Glutamatergic neuron (in vitro differentiated cells): ENCODE measurements at places on chromosomes 16 and 17. TPM values are rescaled to one million over a fixed set of nuclear protein-coding genes. Genes with fewer than 3 reads are reported as not detected.

DNA sequence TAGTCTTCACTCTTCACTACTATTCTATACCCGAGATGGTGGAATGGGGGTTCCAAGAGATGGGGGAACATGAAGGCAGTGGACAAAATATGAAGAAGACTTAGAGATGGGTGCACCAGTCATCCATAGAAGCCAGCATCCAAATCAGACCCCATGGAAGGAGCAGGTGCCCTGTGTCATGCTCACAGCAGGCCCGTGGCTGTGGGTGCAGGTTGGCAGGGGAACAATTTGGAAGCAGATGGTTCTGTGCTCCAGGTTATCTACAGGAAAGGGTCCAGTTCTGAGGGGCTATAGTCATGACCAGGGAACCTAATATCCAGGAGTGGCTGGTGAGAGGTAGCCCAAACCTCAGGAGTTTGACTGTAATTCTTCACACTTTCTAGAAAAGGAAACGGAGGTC is 9.6 kb upstream of the LPCAT2 start:
- no peak for DNase-seq

- DNase-seq, result no peak
Measured at GRCh38 chr16:13176711-13177110, 275.3 kb downstream of the SHISA9 start.

DNA sequence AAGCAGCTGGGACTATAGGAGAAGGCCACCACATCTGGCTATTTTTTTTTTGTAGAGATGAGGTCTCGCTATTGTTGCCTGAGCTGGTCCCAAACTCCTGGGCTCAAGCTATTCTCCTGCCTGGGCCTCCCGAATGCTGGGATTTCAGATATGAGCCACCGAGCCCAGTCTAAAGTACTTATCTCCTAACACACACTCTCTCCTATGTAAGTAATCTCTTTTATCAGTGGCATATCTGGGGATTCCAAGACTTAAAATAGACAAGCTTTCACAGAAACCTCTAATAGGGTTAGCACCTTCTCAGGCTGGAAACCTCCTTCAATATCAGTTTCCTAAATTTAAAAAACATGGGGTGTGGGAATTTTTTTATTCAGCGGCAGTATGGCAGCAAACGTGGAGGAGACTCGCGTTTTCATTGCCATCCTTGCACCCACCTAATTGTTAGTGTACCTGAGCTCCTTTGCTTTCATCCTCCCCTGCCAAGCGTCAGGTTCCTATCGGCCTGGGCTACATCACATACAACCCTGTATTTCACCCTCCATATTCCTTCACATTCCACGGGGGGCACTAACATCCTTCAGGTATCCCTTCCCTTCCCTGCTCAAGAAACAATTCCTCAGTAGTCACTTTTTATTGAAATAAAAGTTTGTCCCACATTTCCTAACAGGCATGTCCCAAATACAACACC is 1.1 kb downstream of the EZH1 start:
- no peak for DNase-seq

GRCh38 chr16:8963010-8963820 is 491 bp downstream of the USP7 start:
- DNase-seq, result no peak

- DNase-seq, result peak; percentile 28
Measured at GRCh38 chr17:77440560-77440981, 299.8 kb downstream of the SEC14L1 start.

DNA sequence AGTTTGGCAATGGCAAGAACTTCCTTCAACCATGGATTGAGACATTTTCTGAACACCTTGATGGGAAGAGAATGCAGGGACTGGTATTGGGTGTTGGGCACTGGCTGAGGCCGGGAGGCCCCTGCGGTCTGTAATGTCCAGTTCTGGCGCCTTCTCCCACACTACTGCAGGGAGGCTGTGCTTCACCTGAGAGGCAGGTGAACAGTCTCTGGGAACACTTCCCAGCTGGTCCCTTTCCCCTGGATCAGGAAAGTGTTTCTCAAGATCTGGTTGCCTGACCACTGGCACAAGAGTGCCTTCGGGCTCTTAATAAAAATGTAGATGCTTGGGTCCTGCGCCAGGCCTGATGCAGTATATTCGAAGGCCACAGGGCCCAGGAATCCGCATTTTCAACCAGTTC is 28.5 kb upstream of the NAT9 start:
- DNase-seq, result no peak

DNA sequence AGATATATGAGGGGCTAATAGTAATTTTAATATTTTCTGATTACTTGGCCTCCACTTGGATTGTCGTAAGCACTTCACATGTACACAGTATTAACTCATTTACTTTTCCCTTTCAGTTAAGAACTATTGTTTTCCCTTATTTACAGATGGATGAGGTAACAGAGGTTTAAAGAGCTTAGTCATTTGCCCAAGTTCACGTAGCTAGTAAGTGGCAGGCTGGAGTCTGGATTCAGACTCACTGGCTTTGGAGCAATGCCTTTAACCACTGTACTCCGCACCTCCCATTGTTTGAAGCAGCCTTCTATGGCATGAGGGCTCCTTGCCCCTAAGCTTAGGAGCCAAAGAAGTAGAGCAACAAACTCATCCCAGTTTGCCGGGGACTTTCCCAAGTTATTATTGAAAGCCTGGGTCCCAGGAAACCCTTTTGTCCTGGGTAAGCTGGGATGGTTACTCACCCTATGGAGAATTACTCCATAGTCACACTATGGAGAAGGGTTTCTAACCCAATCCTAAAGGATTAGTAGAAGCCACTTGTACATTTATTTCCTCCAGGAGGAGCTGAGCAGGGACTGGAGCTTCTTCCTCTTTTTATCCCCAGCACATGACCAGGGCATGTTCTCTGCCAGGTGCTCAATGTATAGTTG is 12.3 kb downstream of the FOXL1 start:
- DNase-seq, result no peak

GRCh38 chr17:58556833-58557250 is 42.4 kb upstream of the MTMR4 start:
- DNase-seq, result no peak

DNA sequence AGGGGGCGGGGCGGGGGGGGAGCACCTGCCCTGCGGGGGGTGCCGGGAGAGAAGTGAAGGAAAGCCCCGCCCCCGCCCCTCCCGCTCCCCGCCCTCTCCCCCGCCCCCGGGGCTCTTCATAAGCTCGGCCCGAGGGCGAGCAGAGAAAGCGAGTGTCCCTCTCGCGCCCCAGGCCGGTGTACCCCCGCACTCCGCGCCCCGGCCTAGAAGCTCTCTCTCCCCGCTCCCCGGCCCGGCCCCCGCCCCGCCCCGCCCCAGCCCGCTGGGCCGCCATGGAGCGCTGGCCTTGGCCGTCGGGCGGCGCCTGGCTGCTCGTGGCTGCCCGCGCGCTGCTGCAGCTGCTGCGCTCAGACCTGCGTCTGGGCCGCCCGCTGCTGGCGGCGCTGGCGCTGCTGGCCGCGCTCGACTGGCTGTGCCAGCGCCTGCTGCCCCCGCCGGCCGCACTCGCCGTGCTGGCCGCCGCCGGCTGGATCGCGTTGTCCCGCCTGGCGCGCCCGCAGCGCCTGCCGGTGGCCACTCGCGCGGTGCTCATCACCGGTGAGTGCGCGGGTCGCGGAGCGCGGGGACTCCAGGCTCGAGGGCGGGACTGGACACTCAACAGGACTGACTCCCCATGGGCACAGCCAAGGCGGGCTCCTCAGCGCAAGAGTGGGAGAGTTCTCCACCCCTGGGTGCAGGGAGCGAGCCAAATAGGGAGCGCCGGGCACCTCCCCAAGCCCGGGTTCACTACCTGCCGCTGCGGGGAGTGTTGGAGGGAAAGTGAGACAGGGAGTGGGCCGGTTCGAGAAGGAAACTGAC is at the start of gene HSD11B2:
TSS of gene HSD11B2 (plus strand) at position 145 of the 798 bp plus-strand sequence. CDS start at position 273, 128 bp downstream.
- DNase-seq, result peak; percentile 70

DNA sequence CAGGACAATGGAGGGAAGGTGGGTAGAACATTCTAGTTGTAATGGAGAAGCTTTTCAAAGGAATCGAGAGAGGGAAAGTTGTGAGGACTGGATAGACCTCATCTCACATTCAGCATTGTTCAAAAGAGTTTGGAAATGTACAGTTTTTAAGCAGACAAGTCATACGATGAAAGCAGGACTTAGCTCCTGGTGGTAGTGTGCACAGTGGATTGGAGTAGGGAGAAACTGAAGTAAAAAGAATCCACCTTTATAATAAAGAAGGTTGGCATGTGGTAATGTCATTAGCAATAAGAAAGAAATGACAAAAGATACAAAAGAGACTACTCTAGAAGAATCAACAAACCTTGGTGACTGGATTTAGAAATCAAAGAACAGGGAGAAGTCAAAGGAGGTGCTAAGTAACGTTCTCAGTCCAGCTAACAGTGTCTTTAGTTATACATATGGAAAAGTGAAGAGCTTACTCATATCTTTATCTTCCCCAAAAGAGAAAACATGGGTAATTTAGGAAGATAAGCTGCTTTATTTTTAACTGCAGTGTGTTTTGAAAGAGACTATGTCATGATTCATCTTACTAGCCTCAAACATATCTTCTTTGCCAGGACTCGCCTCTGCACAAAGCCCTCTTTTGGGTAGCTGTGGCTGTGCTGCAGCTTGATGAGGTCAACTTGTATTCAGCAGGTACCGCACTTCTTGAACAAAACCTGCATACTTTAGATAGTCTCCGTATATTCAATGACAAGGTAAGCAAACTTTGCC is 18.7 kb upstream of the EVI2A start:
- no peak for DNase-seq

DNA sequence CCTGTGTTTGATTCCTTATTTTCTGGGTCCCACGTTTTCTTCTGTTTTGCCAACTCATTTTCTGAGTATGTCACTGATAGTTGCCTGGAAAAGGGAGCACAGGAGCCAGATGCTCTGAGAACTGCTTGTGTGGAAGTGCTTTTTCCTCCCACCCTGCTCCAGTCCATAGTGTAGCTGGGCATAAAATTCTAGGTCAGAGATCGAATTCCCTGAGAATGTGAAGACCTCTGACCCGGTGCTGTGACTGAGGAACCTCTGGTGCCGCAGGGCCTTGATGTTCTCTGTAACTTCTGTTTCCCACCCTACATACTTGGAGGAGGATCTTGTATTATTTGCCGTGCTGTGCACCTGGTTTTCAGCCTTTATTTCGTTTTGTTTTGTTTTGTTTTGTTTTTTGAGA is 19.5 kb upstream of the CAPN15 start:
- no peak for DNase-seq

DNA sequence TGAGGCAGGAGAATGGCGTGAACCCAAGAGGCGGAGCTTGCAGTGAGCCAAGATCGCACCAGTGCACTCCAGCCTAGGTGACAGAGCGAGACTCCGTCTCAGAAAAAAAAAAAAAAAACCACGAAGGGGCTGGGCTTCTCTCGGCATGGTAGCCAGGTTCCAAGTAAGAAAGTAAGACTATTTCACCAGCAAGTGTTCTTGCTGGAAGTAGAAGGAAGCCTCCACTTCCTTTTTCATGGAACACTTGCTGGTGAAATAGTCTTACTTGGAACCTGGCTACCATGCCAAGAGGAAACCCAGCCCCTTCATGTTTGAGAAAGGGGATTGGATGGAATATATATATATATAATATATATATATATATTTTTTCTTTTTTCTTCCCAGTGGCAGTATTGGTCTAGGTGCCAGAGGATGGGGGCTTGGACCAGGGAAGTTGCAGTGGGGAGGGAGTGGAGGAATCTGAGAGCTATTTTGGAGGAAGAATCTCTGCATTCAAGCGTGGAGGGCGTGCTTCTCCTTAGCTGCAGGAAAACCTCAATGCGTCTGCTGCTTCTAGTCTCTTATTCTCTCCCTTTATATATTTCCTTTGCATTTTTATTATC is 7.2 kb upstream of the N4BP1 start:
- DNase-seq, result no peak

DNA sequence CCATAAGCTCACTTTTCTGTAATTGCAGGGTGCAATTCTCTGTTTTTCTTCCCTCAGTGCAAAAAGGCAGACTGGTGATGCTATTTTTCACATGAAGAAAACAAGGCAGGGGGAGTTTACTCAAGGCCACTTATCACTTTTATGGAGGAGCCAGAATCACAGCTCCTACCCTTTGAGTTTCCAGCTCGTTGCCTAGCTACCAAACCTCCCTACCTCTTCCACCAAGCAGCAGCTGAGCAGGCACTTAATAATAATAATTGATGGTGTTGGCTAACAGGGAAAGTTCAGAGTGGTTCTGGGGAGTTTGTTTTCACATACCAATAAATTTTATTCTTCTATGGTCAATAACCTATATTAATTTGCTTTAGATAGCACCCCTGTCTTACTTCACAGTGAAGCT is 31.9 kb upstream of the MPHOSPH6 start:
- no peak for DNase-seq

DNA sequence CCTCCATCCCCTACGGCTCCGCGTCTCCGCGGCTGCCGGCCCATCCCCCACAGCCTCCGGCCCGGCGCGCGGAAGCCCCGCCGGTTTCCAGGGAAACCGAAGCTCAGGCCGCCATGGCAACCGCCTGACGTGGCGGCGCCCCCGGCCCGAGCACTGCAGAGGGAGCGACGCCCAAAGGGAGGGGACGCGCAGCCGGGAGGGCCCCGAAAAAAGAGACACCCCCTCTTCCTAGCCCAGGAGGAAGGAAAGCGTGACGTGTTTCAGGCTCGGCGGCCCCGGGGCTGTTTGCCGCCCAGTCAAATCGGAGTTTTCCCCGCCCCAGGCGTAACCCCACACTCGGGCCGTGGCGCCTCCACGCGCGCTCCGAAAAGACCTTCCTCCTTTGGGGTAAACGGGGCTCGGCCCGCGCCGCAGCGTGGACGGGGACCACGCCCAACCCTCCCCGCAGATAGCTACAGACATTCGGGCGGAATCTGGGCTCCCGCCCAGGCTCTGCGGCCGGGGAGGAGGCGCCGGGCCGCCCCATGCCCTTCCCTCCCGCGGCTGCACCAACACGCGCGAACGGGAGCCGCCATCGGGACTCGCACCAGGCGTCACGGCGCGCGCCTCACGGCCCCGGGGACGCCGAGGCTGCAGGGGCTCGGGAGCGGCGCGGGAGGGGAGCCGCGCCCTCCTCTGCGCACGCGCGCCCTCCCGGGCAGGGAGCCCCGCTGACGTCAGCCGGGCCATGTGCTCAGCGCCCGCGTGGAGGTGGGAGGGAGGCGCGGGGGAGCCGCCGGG is 7.5 kb downstream of the MNT start:
- DNase-seq, result peak; percentile 85

- DNase-seq, result no peak
Measured at GRCh38 chr17:19004421-19005136, at the start of gene FAM83G. FAM83G (minus strand) TSS chr17:19004764; CDS start chr17:19004041, 723 bp downstream.

- no peak for DNase-seq
Measured at GRCh38 chr17:77310336-77310735, 169.6 kb downstream of the SEC14L1 start.

Gene SMIM5
- 0.20 TPM for total RNA-seq

Gene SCARF1
- total RNA-seq, result 4.0 TPM

Gene CCL4
- not detected for total RNA-seq

Gene DOC2A
- total RNA-seq, result 4.2 TPM

Gene SSTR5
- 1.3 TPM for total RNA-seq

Gene CTRB1
- not detected for total RNA-seq

Gene ZNF385C
- 1.5 TPM for total RNA-seq
